ENCODE measurements at places on chromosomes 1 and 21. TPM values are rescaled to one million over a fixed set of nuclear protein-coding genes. Genes with fewer than 3 reads are reported as not detected.

GRCh38 chr21:42596657-42597056, 56.8 kb upstream of the PDE9A start:
- DNase-seq = no peak

CKS1B gene
- total RNA-seq = 21.4 TPM

GRCh38 chr1:14112613-14113012, 412.6 kb downstream of the PRDM2 start:
- peak; percentile 20 for DNase-seq

GRCh38 chr1:183807549-183808168, 2.7 kb downstream of the RGL1 start:
- no peak for DNase-seq

MIGA1 gene
- 13.1 TPM for total RNA-seq

DNA sequence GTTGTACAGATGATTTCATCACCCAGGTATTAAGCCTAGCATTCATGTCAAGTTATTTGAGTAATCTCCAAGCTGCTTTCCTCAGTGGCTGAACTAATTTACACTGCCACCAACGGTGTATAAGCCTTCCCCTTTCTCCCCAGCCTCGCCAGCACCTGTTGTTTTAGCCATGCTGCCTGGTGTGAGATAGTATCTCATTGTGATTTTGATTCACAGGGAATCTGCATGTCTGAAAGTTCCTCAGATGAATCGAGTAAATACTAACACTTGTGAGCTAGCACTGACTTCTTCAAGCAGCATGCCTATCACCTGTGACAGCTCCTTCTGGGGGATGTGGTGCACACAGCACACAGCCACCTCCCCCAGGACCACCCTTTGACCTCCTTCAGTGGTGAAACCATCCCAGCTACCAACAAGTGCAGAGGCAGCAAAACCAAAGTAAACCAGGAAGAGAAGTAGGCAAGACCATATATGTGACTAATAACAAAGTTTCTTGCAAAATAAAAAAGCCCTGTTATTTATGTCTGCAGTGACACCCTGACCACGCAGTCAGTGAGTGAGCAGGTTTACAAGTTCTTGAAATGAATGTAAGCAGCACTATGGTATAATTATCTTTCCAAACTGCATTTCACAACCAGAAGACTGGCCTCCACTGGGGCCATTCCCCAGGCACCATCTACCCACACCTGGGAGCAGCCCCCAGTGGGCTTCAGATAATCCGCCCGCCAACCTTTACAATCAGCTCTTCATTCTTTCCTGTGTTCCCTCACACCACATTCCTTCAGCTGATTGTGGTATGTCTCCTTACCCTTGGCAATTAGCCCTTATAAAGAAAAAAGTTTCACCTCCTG, 173.8 kb downstream of the ETS2 start:
- no peak for DNase-seq
